ENCODE measurements at places on chromosomes 12 and 14.

- H3K4me1 ChIP-seq: peaks cover 11% of the 10 kb centered on the region
- H3K27ac ChIP-seq: no peak overlapping the region
- peaks cover 20% of the 10 kb centered on the region for H3K27me3 ChIP-seq
- no peak overlapping the region for H3K4me3 ChIP-seq
- H3K36me3 ChIP-seq: no peaks in the 10 kb centered on the region
- DNase-seq: no peak
Measured at GRCh38 chr12:112788205-112788604, 3.3 kb upstream of the RPH3A start.

- no peak overlapping the region for H3K4me3 ChIP-seq
- H3K27me3 ChIP-seq: peaks cover 11% of the 10 kb centered on the region
- DNase-seq: no peak
- H3K27ac ChIP-seq: no peak overlapping the region
- peaks cover 2% of the 10 kb centered on the region for H3K4me1 ChIP-seq
Measured at GRCh38 chr14:65332141-65332871, 80.2 kb upstream of the FUT8 start.

GRCh38 chr12:2548081-2548480, 246.7 kb upstream of the FKBP4 start:
- no peaks in the 10 kb centered on the region for H3K27me3 ChIP-seq
- no peaks in the 10 kb centered on the region for H3K4me1 ChIP-seq
- H3K4me3 ChIP-seq: no peak overlapping the region
- no peak for DNase-seq

- H3K27me3 ChIP-seq: no peaks in the 10 kb centered on the region
- no peaks in the 10 kb centered on the region for H3K36me3 ChIP-seq
- DNase-seq: no peak
- no peak overlapping the region for H3K4me3 ChIP-seq
Measured at GRCh38 chr12:10501030-10501429, 4.7 kb upstream of the EIF2S3B start.
